ENCODE measurements at places on chromosomes 2 and 18.

GRCh38 chr2:14693874-14694273 is 61.4 kb downstream of the LRATD1 start:
- DNase-seq: no peak

DNA sequence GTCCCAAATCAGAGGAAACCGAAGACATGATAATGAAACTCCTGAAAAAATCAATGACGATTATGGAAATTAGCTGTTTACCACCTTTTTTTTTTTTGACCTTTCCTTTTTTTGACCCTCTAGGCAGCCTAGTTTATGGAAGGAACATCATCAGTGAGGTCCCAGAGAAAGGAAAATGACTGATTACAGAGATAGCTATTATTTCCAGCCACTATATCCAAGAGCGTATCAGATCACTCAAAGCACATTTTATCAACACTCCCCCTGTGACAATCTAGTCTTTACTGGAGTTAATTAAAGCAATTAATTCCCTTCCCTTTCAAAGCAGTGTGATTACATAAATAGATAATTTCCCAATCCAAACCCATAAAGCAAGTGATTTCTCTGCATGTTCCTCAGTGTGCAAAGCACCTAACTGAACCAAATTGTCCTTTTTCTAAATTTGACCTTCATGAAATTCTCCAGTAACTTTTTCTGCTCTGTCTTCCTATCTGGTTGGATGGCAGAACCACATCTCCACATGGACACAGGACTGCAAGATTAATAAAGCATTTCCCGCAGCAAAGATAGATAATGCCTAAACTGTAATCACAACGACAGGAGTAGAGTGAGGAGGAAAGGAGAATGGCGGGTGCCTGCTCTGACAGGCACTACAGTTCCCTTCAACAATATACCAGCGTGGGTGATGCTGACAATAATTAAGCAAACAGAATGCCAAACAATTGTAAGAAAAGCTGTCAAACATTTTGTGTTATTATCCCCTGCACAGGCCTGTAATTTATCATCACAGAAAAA is 194.4 kb downstream of the SLC8A1 start:
- no peak for DNase-seq

DNA sequence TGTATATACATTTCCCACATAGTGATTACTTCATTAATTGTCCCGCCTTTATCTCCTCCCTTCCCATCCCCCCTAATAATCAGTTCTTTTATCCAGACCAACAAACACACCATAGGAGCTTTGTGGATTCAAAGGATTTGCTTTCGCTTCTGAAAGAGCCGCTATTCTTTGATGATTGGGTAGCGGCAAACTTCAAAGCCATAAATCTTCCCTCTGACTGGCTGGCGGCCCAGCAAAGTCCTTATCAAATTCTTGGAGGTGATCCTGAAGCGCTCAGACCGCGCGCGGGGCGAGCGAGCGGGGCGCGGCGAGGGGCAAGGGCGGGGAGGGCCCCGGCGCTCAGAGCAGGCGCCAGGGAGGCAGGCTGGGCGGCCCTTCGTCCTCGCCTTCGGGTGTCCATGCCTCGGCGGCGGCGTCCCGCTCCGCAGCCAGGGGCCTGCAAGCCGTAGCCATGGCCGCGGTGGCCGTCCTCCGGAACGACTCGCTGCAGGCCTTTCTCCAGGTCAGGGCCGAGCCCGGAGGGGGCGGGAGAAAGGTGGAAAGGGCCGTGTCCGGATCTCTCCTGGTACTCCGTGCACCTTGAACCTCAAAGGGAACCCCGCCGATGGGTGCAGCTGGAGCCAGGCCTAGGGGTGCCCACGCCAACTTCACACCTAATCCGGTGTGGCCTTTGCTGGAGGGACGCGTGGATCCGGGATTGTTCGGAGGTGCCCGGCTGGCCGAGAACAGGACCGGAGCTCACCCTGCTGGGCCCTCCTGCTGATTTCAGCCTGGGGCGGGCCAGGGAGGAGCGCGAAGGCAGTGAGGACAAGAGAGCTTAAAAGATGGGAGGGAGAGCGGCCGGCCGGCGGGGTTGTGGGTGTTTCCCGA is at the start of gene SP5:
SP5 (plus strand) TSS at position 276 of the 870 bp plus-strand sequence; CDS start at position 452, 176 bp downstream.
- DNase-seq: no peak

- no peak for DNase-seq
Measured at GRCh38 chr2:84939426-84940087, 31.4 kb upstream of the KCMF1 start.

GRCh38 chr2:240732911-240733622 is 41.4 kb downstream of the AQP12A start:
- no peak for DNase-seq

DNA sequence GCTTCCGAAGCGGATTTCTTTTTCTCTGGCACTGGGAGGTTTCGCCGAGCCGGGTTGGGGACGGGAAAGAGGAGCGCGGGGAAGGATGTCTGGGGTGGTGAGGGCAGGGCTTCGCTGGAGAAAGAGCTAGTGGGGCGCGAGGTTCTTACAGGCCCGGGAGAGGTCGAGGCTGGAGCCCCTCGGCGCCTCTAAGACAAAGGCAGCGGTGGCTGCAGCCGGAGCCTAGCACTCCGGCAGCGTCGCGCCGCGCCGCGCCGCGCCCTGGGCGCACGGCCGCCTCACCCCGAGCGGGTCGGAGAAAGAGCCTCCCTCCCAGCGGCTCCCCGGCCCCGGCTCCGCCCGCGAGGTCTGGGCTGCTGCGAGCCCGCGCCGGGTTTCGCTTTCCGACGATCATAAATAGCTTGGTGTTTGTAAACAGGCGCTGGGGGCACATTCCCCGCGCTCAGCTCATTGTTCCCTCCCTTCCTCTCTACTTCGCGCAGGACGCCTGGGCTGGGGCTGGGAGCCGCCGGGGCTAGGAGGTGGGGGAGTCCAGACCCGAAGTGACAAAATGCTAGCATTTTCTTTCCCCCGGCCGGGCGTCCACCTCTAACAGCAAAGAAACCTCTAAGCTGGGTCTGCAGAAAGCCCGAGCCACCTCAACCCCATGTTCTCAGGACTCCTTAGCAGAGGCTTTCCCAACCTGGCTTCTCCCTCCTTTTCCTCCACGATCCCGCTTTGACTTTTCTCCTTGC is 813 bp upstream of the MEIS1 start:
- no peak for DNase-seq

DNA sequence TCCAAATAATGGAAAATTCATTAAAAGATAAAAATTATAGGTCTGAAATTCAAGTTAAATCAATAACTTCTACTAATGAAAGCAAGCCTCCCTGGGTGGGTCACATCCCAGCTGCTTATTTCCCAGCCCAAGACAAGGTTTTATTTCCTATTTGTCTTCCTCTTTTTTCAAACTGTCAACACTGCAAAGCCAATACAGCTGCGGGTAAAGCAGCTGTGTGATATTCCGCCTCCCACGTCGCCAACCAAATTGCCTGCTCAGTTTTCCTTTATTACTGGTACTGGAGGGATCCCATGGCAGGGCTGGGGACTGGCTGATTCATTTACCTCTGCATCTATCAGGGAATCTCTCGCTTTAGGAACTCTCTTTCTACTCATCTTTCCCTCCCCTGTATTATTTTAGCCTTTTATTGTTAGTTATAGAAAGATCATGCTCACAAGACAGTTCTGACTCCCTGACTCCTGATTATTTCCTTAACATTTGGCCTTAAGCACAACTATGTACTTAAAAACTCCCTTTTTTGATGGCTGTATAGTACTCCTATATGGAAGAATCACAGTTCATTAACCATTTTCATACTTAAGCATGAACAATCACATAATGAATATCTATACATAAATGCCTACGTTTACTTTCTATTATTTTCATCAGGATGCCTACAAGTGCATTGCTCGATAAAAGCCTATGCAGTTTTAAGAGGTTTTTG is 253.1 kb downstream of the CDCA7 start:
- DNase-seq: no peak

DNA sequence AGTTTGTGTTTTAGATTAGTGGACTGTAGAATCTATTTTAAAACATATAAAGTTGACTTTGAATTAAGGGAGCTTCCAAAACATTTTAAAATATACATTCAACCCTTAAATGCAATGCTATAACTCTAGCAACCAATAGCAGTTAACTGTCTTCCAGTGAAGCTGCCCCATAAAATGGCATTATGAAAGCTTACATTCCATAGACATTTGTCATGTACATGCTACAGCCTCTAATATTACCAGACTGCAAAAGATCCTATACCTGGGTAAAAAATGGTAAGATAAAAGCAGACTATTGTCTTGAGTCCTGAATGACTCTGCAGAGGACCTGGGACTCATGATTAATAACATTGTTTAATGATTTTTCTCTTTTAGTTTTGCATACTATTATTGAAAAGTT is 489.4 kb downstream of the LRP1B start:
- no peak for DNase-seq
